Stimulated activated CD4-positive, alpha-beta T cell treated with anti-CD3 and anti-CD28 coated beads, Interleukin-2, amount 100 ng/mL, for 24 hours (primary cell): ENCODE measurements at places on chromosomes 13 and 19.

- no peak for DNase-seq
Measured at GRCh38 chr13:93714171-93714570, 487.6 kb downstream of the GPC6 start.

DNA sequence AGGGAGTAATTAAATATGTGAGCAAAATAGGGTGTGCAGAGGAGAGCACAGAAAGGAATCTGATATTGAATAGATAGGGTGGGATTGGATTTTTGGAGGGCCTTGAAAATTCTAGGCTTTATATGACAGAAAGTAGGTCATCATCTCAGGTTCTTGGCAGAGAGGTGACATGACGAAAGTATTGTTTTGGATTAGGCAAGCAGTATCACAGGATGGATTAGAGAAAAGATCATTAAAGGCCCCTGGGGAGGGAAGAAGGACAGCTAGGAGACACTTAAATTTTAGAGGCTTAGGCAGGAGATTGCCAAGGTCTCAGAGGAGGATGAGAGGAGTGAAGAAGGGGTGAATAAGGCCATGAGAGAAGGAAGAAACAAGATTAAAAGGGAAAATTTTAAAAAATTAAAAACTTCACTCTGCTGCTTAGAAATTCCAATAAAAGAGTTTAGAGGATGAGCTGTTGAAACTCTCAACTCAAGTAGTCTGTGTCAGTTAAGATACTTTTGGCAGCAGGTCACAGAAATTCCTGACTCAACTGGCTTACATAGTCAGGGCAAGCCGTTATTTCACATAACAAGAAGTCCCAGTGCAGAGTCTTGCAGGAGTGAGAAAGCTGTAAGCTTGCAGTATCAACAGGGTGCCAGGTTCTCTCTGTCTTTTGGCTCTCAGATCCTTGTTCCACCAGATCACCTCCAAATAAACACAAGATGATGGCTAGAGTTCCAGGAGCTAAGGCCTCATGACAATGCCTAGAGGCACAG is 8.8 kb downstream of the GPC6 start:
- no peak for DNase-seq

GRCh38 chr19:28377077-28377476 is 835.9 kb downstream of the UQCRFS1 start:
- no peak for DNase-seq

- no peak for DNase-seq
Measured at GRCh38 chr19:39696387-39696786, 7.9 kb upstream of the LGALS14 start.

GRCh38 chr19:4053423-4054324 is 13.0 kb downstream of the ZBTB7A start:
- DNase-seq, result no peak

GRCh38 chr19:31718898-31719297 is 369.7 kb upstream of the TSHZ3 start:
- no peak for DNase-seq

DNA sequence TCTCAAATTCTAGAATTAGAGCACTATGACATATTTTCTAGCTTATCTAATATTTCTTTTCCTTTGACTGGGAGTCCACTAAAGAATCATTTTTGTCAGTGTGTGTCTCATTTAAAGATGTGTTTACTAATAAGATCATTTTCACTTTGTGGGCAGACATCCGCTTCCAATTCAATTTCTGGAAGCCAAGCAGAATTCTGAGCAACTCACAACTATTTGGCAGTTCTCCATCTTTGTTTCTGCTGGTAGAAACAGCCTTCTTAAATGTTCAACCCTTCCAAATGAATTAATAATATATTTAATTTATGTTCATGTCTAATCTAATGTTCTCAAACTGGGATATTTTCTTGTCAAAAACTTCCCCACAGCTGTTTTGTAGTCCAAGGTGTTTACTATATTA is 411.8 kb downstream of the KCTD12 start:
- no peak for DNase-seq

DNA sequence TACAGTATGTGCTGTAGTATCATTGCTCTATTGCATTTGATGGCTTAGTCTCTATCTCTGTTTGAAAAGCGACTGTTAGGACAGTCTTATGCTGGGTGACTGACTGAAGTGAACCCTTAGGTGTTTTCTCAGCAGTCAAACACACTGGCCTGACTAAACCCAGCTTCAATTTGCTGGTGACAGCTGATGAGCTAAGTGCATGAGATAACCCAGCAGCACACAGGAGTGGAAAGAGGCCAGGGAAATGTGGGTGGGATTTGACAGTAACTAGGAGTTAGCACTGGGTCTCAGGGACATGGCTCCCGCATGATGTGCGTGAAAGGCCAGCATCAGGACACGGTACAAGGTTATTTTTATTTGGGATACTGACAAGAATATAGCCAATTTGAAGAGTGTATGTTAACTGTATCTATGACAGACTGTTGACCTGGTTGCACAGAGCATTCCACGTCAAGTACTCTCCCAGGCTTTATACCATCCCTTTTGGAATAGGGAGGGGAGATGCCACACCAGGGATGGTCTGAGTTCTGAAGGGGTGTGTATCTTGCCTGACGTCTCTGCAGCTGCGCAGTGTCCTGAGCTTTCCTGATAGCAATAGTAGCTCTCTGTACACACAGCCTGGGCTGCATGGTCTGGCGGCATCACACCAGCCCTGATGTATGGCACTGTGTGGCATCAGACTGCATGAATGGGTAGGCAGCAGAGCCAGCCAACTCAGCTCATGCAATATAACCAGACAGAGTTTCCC is 144.8 kb downstream of the FLT1 start:
- DNase-seq, result no peak

GRCh38 chr19:58357481-58358145 is 4.3 kb upstream of the A1BG start:
- no peak for DNase-seq

DNA sequence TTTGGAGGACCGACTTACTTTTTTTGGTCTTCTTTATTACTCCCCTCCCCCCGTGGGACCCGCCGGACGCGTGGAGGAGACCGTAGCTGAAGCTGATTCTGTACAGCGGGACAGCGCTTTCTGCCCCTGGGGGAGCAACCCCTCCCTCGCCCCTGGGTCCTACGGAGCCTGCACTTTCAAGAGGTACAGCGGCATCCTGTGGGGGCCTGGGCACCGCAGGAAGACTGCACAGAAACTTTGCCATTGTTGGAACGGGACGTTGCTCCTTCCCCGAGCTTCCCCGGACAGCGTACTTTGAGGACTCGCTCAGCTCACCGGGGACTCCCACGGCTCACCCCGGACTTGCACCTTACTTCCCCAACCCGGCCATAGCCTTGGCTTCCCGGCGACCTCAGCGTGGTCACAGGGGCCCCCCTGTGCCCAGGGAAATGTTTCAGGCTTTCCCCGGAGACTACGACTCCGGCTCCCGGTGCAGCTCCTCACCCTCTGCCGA is 409 bp downstream of the FOSB start:
- DNase-seq, result peak; percentile 56

DNA sequence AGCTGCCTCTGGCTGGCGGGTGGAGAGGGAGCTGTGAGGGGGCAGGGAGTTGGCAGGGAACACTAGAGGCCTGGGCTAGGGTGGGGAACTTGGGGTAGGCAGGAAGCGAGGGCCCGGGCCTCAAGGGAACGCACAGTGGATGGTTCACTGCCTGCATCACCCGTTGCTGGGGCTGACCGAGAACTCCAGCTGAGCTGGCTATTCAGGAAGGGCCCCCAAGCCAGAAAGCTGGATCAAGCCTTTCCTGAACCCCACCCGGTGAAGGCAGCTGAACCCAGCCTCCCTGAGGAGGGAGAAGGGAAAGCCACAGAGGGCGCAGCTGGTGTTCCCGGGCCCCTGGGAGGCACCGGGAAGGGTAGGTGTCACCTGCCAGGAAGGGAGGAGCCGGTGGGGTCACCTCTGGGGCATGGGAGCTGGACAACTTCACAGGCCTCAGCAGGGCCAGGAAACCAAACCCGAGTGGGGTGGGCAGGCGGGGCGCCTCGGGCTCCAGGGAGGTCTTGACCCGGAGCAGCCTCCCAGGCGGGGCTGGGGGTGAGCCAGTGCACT is 13.9 kb downstream of the PALM start:
- DNase-seq, result no peak

- DNase-seq, result no peak
Measured at GRCh38 chr13:45333977-45334922, 6.7 kb downstream of the TPT1 start.

GRCh38 chr19:17180997-17181702 is 34.0 kb upstream of the USE1 start:
- DNase-seq, result no peak

- no peak for DNase-seq
Measured at GRCh38 chr13:102947745-102948405, 102.0 kb downstream of the ERCC5 start.

- no peak for DNase-seq
Measured at GRCh38 chr13:27696731-27697130, 75.0 kb downstream of the POLR1D start.

- DNase-seq, result no peak
Measured at GRCh38 chr13:71967990-71968389, 101.0 kb upstream of the DACH1 start.

GRCh38 chr19:44955505-44956439 is 592 bp downstream of the CLPTM1 start:
- no peak for DNase-seq

- DNase-seq, result no peak
Measured at GRCh38 chr13:51823863-51824262, 19.9 kb upstream of the DHRS12 start.

DNA sequence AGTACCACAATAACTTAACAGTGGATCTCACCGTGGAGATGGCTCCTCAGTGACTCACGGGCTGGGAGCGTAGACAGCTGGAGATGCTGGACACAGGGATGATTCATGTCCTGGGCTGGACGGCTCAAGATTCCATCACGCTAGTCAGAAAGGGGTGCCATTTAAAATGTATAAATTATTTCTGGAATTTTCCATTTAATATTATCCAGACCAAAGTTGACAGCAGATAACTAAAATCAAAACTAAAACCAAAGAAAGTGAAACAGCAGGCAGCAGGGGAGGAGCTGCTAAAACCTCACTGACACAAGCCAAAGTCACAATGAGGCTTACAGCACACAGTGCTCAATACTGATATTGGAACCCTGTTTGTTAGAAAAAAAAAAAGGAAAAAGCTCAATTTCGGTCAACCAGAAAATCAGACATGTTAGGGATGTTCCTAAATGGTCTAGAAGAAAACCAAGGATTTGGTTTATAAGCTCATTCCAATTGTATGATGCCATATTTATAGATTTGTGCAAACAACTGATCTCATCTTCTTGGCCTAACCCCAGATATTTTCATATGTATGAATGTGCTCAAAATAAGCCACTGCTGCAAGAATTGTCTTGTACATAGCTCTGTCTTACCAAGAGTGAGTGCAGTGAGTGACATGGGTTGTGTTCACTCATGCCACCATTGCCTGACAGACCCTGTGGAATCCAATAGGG is 111.8 kb downstream of the SACS start:
- DNase-seq, result no peak

- no peak for DNase-seq
Measured at GRCh38 chr13:79401259-79402070, 4.6 kb downstream of the RBM26 start.

- DNase-seq, result peak; percentile 56
Measured at GRCh38 chr19:51327066-51328001, 14.6 kb downstream of the VSIG10L start.

- peak; percentile 48 for DNase-seq
Measured at GRCh38 chr19:5691822-5692722, 2.0 kb downstream of the RPL36 start.
